ENCODE measurements at places on chromosomes 2 and 18.

DNA sequence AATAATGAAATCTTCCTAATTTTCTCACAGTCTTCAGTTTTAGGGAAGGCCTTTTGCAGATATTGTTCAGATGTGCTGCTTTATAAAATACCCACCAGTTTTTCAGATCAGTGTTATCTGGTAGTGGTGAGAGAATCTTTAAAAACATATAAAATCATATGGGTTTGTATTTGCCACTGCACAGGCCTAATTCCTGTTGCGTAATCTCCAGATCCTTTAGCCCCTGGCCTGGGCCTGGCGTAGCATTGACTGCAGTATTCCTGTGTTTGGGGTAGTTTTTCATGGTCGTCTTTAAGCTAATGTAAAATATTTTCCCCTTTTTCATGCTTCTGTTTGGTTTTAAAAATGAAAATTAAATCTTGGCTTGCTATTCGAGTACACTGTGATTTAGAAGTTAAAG lies 43.2 kb downstream of the TSHZ1 start:
- DNase-seq = no peak

DNA sequence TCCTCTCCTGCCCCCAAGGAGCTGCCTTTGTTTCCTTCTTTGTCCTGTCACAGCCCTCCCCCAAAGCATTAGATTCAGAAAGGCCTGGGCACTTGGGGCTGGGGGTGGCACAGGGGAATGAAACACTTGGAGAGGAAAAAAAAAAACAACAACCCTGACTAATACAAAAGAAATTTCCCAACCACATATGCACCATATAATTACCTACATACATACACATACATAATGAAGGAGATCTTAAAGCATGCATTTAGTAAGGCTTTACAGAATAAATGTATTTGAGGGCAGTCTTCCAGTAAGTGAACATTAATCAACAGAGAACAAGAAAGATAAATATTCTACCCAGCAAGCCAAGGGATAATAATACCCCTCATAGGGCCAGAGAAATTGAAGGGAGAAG lies 70.0 kb upstream of the PPP1CB start:
- DNase-seq = no peak

DNA sequence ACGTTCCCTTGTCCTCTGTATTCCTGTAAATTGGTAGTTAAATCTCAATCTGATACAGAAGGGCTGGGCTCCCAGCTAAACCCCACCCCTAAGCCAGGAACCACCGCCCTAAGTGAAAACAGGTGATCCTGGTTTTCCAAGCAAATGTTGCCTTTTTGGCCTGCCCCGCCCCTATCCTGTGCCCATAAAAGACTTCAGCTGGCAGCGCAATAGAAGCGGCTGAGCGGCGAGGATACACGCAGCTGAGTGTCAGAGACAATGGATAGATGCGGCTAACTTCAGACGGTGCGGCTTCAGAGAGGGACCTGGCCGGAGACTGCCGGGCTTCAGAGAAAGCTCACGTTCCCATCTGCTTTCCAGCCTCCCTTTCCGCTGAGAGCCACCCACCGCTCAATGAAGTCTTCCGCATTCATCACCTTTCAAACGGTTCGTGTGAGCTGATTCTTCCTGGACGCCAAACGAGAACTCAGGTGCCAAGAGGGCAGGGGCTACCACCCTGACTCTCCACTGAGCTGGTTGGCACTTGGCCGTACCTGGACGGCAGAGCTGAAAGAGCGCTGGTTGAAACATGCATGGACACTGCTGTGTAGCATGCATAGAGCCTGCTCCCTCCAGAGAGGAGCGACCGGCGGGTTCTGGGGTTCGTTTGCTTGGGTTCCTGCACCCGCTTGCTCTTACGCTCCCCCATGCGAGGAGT lies 49.5 kb upstream of the POLE4 start:
- no peak for DNase-seq

DNA sequence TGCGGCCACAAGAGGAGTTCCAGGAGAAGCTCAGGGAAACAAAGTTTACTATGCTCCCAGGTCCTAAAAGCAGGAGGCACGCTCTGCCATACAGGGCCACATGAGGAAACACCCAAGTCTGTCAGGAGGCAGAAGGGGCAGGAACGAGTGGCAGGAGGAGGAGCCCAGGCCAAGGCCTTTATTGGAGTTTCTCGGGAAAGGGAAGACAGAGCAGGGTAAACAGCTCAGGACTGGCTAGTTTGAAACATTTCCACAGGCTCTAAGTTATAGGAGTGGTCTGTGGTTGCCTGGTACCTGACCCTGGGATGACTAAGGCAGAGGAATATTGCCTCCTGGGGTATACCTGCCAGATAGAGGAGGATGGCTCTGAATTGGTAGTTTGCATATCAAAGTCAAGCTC lies 3.7 kb upstream of the ZNF638 start:
- DNase-seq = no peak

DNA sequence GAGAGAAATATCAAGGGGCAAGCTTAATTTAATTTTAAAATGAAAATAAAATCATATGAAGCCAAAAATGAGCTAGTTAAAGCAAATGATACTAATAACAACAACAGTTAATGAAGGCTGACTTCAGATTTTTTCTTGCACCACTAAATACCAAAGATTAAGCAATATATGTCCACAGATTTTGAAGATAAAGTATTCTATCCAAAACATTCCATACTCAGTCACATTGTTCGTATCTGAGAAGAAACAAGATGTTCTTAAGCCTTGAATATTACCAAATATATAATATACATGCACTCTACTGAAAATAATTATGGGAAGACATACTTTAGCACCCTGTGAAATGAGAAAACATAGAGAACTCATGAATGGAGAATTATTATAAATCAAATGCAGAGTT lies 593.3 kb upstream of the SYT4 start:
- DNase-seq = no peak

DNA sequence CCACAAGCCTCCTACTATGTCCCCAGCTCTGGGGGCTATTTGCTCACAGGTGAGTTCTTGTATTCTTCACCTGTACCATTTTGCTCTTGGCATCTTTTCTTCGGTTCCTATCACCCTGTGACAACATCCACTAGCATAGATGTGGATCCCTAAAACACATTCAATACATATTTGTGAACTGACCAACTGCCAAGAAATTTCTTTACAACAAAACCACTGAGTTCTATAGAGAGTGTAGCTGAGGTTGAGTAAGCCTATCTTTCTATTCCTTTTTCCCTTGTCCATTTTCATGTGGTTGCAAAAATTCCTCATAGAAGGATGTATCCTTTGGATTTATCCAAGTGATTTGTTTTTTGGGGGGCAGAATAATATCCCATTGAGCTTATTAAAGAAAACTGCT lies 192.7 kb upstream of the ITGA4 start:
- no peak for DNase-seq

DNA sequence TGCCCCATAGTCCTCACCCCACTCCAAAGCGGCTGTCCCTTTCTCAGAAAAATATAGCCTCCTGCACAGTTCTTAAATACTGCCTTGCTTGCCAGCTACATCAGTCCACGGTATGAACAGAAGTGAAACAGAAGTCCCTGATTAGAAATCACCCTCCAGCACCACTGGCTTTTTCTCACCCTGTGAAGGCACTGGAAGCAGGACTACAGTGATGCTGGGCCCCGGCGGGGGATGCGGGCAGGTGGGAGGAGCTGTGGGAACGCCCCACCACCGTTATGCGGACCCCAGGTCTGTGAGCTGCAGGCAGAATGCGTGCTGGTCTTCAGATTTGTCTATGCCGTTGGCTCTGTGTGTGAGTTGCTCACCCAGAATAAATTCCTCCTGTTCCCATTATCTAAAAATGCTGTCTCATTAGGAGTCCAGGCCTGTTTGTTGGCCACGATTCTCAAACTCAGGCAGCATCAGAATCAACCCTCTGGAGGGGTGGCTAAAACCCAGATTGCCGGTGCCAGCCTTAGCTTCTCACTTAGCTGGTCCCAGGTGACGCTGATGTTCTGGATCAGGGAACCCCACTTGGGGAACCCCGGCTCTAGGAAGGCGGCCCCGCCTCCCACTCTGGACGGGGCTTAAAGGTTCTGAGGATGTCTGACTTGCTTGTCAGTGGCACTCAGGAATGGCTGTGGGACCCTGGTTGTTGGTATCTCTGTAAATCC lies 224.8 kb upstream of the PXDN start:
- DNase-seq = no peak

- no peak for DNase-seq
Measured at GRCh38 chr2:225438248-225438647, 38.7 kb downstream of the NYAP2 start.

DNA sequence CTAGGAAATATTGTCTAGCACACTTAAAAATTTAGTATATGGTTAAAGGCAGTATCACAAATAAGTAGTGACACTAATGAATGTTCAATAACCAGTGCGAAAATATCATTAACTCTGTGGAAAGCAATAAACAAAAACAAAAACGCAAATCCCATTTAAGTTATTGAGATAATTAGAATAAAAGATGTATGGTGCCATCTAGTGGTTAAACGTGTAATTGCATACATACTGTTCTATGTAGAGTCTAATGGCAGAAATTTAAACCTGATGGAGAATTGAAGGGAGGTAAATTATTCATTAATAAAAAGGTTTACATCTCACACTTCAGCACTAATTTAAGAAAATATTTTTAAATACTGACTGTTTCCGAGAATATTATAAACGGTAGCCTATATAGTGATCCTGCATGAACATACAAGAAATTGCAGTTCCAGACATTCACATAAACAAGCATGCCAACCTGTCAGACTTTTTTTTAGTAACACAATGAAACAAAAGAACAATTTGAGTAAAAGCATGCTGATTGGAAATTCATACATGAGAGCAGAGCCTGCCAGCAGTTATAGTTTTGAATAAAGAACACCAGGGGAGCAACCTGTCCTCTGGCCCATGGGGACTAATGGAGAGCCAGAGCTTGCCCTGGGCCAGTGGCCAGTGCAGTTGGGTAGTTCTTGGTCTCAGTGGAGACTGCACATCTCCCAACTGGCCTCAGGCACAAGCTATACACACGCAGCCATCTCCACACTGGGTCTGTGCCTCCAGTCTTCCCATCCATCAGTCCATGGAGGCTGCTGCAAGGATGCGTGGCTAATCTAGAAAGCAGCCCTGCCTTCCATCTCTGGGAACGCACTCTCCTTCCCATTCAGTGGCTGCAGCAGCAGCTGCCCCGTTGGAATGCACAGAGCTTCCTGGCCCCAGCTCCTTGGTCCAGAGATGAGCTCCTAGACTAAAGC lies 28.0 kb downstream of the GCG start:
- DNase-seq = no peak

- peak; percentile 53 for DNase-seq
Measured at GRCh38 chr18:6414723-6415417, at the start of gene L3MBTL4. Gene L3MBTL4 (minus strand): TSS chr18:6414911. CDS start chr18:6311625, 103,286 bp downstream.

DNA sequence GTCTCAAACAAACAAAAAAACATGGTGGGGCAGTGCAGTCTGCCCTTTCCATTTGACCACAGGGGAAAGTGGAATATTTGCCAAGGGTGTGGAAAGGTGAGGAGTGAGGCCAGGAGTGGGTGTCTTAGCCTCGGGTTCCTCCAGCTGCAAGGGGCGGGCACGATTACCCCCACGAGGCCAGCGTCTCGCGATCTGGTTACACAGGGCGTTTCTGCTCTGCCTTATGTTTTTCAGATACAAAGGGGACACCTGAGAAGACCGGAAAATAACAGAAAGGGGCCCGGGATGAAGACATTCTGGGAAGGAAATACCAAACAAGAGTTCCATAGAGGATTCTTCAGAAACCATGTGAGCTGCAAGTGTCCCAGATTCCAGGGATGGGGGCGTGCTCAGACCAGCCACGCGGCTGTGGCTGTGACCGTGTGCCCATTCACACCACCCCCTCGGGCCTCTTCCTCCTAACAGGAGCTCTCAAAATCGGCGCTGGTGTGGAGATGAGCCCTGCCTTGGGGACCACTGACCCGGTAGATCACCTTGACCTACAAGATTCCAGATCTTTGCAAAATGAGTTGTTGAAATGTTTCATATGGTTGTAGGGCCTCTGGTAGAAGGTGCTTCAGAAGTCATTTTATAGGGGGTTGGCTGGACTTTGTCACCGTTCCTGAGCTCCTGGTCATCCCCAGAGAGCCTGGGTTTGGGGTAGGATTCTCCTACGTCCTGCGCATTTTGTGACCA lies 34.2 kb downstream of the FAM178B start:
- no peak for DNase-seq

DNA sequence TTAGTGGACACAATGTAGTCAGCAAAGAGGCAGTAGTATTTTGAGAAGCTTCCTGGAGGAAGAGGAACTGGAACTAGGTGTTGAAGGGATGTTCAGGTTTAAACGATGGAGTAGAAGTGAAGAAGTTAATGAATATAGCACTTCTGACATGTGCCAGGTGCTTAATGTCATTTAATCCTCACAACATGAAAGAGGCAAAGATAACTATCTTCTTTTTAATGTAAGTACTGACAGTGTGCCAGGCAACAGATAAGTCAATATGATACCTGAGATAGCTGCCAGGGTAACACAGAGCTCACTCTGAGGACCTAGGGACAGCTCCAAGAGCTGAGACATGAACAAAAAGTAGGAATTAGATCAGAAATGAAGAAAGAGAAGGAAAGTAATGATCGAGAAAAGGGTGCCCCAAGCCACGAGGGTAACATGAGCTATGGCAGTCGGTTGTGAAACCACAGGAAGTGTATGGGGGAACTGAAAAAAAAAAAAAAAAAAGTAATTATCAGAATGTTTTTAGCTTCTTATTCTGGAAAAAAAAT lies 140.7 kb downstream of the RNF144A start:
- no peak for DNase-seq

DNA sequence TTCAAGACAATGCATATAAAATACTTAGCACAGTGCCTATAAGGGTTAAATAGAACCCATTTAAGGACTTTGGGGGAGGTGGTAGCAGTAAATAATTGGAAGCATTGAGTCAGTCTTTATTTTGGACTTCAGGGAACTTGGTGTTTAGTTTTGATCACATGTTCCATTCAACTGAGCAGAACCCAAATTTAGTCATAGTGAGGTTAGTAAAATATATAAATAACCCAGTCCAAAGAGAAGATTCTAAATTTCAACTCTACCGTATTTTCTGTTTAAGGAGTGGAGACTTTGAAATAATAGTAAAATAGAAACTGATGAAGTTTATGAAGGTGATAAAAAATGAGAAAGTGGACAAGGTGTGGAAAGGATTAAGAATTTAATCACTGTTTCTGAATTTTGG lies 19.7 kb downstream of the TWSG1 start:
- DNase-seq = no peak

- no peak for DNase-seq
Measured at GRCh38 chr2:150101947-150102346, 385.5 kb downstream of the RND3 start.

GRCh38 chr18:3485153-3486149 lies 35.5 kb downstream of the TGIF1 start:
- DNase-seq = no peak

GRCh38 chr2:154914561-154914960 lies 216.1 kb downstream of the KCNJ3 start:
- DNase-seq = no peak

DNA sequence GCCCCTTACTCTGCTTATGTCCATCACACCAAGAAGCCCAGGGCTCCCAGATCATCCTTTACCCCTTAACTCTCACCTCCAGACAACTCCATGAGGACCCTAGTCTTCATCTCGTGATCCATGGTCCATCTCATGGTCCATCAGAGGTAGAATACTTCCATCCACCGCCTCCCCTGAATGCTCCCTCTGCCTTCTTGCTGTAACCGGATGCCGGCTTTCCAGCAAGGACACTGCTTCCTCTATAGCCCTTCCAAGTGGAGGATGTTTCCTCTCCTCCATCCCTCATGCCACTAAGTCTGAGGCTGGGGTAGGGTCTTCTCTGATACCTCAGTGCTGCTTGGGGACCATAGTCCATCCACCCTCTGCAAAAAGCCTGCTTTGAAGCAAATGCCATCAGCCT lies 118.6 kb upstream of the SIX2 start:
- no peak for DNase-seq

GRCh38 chr18:3061581-3062312 lies 48.8 kb upstream of the LPIN2 start:
- DNase-seq = no peak
